Natural killer cell treated with Interleukin-12 subunit alpha and Interleukin-12 subunit beta and Interleukin-15 and Interleukin-18, amount 100 ng/mL, for 72 hours (primary cell): ENCODE measurements at places on chromosomes 2 and 18. TPM values are rescaled to one million over a fixed set of nuclear protein-coding genes. Genes with fewer than 3 reads are reported as not detected.

DNA sequence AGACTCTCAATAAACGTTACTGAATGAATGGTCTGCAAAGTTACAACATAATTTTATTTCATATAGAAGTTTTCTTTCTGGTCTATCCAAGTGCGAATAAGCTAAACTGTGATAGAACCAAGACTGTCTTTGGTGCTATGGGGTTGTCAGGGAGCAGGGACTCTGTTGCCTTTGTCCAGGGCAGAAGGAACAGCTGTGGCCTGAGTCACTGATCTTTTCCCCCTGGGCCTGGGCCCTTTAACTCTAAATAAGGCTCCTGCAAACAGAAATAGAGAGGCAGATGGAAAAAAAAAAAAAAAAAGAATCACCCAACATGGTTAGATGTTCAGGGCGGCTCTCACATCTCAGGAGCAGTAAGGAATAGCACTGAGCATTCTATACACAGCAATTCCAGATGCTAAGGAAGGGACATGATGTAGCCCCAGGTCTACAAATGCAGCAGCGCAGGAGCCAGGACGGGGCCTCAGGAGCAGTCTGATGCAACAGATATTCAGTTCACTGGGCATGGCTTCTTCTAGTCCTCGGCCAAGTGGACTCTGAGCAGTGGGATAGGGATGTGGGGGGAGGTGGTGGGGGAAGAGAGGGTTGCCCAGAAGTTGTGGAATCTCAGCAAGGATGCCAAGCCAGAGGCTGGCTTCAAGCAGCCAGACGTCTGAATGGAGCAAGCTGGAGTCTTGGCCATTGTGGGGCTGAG, 247.1 kb upstream of the SIX2 start:
- no peak for DNase-seq

GRCh38 chr2:224069172-224069571, 30.1 kb upstream of the SERPINE2 start:
- DNase-seq: no peak

Gene MAP3K19
- not detected for total RNA-seq

Gene LAMA1
- total RNA-seq: not detected

DNA sequence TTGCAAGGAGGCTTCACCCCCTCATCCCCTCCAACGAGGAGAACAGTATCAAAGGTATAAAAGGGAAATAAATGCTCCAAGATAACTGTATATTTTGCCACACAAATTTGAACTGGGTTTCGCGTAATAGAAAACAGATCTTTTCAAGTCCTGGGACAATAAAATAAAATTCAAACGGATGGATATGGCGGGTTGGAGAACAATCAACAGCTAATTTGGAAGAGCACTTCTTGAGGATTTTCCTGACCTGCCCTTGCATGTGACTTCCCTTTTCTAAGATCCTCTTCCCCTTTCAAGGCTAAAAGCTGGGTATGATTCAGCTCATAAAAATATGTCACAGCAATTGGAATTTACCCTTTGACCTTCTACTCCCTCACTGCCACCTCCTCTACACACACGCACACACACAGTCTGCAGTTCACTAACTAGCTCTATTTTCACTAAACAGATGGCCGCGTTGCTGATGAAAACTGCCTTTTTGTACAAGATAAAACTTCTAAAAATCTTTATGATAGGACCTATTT, 386.9 kb downstream of the FIGN start:
- no peak for DNase-seq

GRCh38 chr2:37020887-37021796, 54.8 kb upstream of the STRN start:
- DNase-seq: no peak

Gene LBX2
- total RNA-seq: 1.3 TPM

DNA sequence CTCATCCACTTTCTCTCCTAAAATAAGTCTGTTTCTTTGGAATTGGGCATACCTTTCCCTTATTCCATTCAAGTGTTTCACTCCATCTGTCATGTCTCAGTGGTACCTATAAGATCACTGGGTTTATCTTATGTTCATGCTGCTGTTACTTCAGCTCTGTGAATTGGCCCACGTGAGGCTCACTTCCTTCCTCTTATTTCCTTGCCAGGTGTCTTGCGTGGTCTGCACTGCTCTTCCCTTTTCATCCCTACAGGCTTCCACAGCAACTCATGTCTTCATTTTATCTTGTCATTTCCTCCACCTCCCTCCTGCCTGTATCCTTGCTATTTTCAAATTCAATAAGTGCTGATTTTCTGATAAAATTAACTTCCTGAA, 159.1 kb upstream of the ALPP start:
- no peak for DNase-seq

DNA sequence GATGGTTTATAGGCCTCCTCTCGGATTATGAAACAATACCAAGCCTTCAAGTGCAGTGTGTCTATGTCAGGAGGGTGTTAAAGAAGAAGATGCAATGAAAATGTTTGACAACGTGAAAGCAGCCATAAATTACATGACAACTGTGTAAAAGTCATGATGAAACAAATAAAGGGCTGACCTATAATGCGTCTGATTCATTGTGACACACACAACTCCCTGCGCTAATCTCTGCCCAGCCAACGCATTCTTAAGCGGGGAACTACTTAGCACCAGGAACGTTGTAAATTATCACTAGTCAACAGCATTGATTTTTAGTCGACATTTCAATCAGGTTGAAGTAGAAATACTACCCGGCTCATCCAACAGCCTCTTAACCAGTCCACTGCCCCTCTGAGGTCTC, 26.8 kb downstream of the BCL11A start:
- DNase-seq: no peak

- no peak for DNase-seq
Observed at GRCh38 chr2:98623657-98624056, 15.3 kb downstream of the UNC50 start.

GRCh38 chr2:226868331-226869162, 32.7 kb downstream of the RHBDD1 start:
- DNase-seq: no peak

GRCh38 chr2:189467160-189467559, 25.9 kb downstream of the WDR75 start:
- no peak for DNase-seq

DNA sequence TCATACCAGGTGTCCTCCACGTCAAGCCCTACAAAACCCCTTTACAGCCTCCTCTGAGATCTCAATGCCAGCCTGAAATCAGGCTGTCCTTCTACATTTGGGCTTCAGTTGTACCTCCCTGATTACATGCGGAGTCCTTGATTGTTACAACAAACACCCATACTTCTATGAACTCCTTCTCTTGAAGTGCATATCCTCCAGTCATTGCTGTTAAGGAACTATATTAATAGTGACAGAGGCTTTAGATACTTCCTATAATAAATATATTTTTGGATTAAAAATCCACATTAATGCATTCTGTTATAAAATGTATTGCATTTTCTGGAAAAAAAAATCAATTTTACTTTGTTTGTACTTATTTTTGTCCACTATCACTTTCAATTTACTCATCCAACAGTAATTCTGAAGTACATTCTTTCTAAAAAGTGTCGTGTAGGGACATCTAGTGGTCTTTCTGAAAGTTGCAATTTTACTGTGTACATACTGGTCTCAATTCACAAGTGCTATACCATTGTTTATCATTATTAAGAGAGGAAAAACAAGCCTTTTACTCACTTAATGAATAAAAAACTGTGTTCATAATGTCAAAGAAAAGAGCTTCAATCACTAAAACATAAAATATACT, 316.4 kb downstream of the DSEL start:
- no peak for DNase-seq

DNA sequence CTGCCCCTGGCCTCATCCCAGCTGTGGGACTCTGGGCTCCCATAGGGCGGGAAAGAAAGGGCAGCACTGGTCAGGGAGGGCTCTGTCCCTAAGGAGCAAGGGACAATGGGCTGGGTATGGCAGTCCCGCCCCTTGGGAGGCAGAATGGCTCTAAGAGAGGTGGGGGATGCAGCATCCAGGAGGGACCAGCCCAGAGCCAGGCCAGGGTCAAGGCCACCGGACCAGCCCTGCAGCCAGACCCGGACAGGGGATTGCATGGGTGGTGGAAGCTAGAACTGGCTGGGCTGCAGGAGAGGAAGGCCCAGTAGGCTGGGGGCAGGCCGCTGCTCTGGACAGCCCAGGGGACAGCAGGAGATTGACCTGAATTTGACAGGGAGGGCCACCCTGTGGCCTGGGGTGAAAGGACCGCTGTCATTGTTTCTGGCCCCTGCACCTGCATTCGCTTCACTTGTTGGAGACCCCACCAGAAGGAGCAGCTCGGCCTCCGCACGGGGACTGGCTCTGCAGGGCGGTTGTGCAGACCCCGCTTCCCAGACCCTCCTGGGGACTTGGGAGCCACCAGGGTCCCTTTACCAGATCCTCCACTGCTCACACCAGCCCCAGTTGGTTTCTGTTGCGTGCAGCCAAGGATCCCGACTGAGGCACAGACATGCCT, 14.6 kb downstream of the RAMP1 start:
- DNase-seq: no peak

- no peak for DNase-seq
Observed at GRCh38 chr18:77133835-77134496, 1.4 kb upstream of the MBP start.

Gene TUBA4B
- not detected for total RNA-seq

Gene NOL4
- total RNA-seq: not detected

- DNase-seq: no peak
Observed at GRCh38 chr2:219252084-219252483, 959 bp upstream of the TUBA4B start.

GRCh38 chr18:7272311-7273049, 41.6 kb downstream of the LRRC30 start:
- DNase-seq: no peak

- peak; percentile 34 for DNase-seq
Observed at GRCh38 chr2:128423788-128424165, 105.1 kb upstream of the HS6ST1 start.

DNA sequence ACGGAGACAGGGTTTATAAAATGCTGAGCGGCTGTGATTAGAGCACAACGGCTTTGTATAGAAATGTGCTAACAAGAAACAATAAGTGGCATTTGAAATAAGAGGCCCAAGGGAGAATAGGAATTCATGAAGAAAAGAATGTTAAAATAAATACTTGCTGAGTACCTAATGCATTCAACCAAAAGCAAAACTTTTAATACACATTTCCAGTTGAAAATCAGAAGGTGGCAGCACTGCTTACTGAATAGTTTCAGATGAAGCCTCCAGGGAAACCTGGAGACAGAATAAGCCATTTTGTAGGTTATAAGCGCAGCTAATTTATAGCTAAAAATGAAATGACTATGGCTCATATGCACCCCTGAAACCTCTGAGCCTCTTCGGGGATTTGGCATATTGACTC, 286.6 kb downstream of the DPP10 start:
- DNase-seq: no peak

DNA sequence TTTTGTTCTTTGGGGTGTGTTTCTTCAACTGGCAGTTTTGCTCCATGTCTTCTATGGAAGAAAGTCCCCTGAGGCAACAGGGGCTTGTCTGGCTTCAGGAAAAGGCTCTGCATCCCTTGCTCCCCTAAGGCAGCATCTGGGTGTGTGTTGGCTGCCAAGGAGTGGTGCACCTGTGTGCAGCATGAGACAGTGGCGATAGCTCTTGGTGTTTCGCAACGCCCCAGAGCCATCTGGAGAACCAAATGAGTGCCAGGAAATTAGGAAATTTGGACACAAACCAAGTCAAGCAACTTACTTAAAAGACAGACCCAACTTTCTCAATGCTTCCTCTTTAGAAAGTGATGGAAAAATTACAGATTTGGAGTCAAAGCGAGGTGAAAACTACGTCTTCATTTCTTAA, 1044.4 kb upstream of the CNTNAP5 start:
- DNase-seq: no peak
